Fibroblast of pulmonary artery (primary cell): ENCODE measurements at places on chromosomes 7 and 10.

- no peak for DNase-seq
Observed at GRCh38 chr10:35346248-35346647, 9.9 kb downstream of the CCNY start.

DNA sequence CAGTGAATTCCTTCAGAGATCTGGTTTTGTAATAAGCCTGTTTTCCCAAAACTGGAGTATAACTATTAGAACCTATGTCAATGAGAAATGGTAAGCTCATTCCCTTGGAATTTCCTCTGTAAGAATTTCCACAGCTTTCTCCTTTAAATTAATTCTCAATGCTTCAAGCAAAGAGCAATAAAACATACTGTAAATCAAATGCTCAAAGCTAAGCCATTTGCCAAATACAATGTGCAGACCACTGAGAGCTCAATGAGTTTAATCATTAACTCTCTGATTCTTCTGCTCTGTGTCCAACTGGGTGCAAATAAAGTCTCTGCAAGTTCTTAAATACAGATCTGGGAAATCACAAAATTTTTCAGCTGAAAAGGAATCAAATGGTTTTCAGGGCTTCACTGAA is 227.6 kb upstream of the IMMP2L start:
- peak; percentile 36 for DNase-seq

GRCh38 chr7:55032069-55032699 is 13.4 kb downstream of the EGFR start:
- DNase-seq: no peak

DNA sequence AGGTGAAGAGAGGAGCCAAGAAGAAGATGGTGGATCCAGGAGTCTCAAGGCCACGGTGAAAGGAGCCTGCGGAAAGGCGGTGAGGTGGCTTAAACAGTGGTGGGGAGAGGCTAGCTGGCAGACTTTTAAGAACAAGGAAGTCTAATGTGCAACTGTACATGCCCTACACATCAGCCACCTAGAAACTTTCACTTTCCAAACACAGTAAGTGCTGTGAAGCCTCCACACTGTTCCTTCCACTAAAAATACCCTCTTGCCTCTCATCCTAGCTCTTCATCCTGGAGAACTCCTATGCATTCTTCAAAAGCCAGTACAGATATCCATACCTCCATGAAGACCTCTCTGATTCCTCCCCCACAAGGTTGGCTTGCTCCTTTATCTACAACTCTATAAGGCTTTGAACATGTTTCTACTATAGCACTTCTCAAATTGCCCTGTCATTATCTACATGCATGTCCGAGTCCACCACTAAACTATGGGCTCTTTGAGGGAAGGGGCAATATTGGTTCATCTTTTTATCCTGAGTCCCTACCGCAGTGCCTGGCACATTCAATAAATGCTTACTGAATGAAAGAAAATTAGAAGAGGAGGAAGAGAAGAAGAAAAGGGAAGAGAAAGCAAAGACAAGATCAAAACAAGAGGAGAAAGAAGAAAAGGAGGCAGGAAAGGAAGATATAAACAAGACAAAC is 54.2 kb downstream of the DNAJC12 start:
- DNase-seq: no peak

DNA sequence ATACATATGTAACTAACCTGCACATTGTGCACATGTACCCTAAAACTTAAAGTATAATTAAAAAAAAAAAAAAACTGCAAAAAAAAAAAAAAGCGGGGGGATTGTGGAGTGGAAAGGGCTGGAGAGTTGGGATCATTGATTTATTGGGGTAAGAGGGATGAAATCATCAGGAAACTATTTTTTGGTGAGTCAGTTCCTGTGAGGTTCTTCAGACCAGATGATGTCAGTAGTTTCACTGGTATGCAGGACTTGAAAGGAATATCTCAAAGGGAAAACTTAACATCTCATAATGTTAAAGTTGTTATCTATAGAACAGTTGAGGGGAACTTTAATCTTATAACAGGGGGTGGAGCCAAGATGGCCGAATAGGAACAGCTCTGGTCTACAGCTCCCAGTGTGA is 32.6 kb upstream of the TECTB start:
- no peak for DNase-seq

DNA sequence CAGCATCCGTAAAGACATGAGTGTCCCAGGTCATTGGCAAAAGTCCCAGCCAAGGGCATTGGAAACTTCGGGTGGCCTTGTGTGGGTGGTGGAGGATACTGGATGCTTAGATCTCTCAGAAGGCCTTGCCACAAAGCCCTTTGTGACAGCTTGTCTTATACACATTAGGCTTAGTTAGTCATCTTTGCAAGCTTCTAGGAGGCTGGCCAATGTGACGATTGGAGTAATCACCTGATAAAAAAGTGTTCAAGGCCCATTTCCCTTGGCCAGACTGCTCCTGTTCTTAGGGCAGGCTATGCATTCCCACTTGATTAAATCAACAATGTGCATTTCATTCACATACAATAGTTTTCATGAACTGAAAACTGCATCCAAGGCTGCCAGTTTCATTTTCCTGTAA is 26.9 kb downstream of the NPS start:
- no peak for DNase-seq

DNA sequence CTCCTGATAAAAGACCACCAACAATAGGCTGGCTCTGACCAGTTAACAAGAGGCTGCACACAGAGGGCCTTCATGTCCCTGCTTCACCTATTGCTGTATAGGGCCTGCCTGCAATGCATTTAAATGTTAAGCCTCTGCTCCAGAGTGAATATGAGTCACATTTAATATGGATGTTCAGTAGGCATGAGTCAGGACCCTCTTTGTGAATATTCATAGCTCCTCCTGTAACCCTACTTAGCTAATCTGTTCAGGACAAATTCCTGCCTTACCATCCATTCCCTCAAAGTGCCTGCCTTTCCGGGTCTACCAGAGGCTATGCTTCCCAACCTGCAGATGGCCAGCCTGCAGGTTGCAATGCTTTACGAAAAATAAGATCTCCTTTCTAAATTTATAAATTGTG is 32.5 kb downstream of the ARHGAP22 start:
- DNase-seq: peak; percentile 42

- DNase-seq: peak; percentile 36
Observed at GRCh38 chr7:81871606-81872265, 101.9 kb upstream of the HGF start.

- DNase-seq: no peak
Observed at GRCh38 chr10:121099181-121099580, 248.0 kb downstream of the WDR11 start.

GRCh38 chr10:80487791-80488538 is 33.9 kb downstream of the TSPAN14 start:
- DNase-seq: no peak

- DNase-seq: no peak
Observed at GRCh38 chr7:139297795-139298194, 43.3 kb upstream of the FMC1 start.

DNA sequence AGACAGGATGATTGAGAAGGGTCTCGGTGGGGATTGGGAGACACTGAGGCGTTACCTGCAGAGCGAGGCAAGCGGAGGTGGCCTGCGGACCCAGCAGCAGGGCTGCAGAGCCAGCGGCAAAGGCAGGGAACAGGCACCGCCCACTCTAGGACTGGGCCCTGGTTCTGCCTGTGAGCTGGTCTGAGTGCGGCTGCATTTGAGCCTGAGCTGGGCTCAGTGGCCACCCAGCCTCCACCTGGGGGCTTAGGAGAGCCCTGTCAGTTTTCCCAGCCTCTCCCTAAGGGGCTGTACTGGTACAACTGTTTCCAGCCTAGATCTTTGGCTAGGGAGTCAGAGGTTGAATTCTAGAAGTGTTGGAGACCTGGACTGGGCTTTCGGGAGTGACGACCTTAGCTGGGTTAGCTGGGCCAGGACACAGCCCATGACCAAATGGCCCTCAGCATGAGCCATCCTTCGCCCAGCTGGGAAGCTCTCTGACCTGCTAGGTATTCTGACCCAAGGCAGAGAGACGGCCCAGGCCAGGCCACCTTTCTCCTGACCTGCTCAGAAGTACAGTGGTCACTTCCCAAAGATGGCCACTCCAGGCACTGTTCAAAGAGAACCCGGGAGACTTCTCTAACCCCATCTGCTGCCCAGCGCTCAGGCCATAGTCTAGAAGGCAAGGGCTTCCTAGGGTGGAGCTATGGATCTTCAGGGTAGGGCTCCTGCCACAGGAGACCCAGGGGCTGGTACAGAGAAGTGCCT is 64.9 kb downstream of the PAX2 start:
- no peak for DNase-seq

DNA sequence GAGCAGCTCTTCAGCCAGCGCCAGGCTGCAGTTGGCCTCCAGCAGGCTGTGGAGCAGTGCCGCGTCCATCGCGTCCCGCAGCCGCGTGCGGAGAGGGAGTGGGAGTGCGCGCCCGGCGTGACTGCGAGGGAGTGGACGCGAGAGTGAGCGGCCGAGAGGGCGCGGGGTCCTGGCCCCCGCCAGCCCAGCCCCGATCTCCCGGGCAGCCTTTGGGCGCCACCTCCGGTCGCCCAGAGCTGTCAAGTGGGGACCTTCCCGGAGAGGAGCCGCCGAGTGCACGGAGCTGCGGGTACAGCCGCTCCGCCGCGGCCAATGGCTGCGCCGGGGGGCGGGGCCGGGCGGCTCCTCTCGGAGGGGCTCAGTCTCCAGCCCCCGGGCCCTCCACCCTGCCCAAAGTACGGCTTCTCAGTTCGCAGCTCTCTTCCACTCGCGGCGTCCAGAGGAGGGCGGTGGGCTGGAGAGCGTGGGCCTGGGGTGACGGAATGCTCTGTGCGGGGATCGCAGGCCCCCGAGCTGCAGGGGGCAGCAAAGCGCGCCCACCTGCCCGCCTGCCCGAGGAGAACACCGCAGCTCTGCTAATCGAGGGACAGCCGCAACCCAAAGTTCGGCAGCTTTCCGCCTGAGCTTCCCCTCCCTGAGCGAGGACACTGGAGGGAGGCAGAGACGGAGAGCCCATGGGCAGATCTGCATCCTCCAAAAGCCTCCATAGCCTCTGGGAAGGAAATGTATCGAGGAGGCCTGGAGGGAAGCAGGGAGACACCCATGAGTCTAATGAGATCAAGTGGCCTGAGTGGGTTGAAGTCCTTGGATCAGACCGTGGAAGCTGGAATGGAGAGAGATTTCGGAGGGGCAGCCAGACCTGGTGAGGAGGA is at the start of gene CRHR2:
Gene CRHR2, minus strand, starts transcription at position 245 of the 872 bp plus-strand sequence. Its CDS starts 176 bp downstream, at position 69.
- DNase-seq: no peak

- no peak for DNase-seq
Observed at GRCh38 chr10:50796693-50797092, 57.0 kb downstream of the ASAH2B start.

DNA sequence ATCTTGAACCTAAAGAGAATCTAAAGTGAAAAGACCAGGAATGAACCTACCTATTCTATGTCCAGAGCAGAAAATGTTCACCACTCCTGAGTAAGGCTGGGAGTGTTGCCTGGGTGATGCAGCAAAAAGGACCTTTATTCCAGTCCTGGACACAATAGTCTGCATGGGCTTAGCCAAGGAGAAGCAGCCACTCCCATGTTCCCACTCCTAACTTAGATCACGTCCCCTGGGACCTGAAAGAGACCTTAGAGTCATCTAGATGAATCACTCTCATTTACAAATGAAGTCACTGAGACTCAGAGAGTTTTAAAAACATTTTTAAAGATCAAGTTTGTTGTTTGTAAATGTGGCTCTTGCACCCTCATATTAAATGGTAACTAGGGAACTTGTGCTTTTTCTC is 763.4 kb downstream of the KCNMA1 start:
- peak; percentile 2 for DNase-seq

DNA sequence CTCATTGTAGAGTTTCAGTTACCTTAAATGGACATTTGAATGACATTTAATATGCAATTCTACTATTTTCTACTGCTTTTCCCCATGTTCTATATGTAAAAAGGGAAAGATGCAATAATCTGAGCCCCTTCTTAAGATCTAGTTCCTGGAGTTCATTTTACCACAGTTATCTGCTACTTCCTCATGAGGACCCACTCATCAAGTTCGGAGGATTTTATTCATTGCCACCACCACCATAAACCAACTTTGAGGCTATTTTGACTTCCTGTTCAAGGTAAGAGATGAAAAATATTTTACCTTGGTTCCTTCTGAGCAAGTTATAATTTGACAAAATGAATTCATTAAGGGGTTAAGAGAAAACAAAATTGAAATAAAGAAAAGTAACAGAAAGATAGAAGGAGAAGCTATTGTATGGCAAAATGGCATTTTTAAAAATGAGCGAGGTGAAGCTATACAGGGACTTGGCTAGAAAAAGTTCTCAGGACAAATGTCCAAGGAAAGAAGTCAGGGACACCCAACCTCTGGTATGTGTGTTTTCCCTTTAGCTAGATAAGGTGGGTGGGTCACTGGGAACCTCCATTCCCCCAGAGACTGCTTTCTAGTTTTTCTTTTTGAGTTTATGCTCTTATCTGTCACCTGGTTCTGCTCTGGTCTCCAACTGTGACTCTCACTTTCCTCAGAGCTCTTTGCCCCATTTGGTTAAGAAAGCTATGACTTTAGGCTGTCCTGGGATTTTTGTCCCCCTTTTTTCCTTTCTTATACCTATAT is 14.9 kb upstream of the FAM3C start:
- no peak for DNase-seq

- no peak for DNase-seq
Observed at GRCh38 chr10:78781251-78781913, 287.4 kb upstream of the ZMIZ1 start.

DNA sequence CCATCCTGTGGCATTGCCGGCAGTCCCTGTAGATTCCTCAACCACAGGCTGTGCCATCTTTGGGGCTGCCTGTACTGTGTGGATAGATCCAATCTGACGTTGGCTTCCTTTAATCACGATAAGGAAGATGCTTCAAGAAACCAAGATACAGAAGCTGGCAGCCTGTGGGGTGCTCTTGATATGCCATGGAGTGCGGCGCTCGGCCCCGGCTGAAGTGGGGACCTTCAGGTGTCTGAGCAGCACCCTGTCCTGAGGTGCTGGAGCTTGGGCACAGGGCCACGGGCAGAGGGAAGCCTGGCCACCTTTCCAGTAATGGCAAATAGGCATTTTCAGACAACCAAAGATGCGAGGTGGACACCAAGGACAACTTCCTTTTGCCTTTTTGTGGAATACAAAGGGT is 139.5 kb downstream of the ACTR3B start:
- DNase-seq: no peak

DNA sequence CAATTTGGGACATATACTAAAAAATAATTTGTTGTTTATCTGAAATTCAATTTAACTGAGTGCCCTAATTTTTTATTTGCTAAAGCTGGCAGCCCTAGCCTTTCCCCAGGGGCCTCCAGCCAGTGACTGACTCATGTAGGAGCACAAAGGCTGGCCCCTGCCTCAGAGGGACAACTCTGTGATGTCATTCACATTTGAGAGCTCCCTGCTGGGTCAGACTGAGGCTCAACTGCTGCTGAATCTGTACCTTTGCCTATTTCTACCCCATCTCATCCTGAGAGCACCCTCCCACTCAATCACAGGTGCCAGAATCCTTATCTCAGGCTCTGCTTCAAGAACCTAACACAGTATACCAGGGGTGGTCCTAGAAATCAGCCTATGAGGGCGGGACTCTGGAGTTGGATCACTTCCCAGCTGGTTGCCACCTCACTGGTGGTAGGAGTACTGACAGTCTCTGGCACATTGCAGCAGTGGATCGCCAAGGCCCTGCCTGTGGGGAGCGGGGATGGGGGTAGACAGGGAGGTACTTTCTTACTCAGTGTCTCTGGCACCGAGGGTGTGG is 11.6 kb downstream of the GCK start:
- peak; percentile 47 for DNase-seq

GRCh38 chr7:129231666-129232065 is 6.8 kb downstream of the AHCYL2 start:
- DNase-seq: no peak
